T-helper 2 cell treated with Interferon-gamma antibody and Interleukin-4, amounts not matched to agents 100 ng/mL and 5 ng/mL, for 36 hours (primary cell): ENCODE measurements at places on chromosomes 2 and 18. TPM values are rescaled to one million over a fixed set of nuclear protein-coding genes. Genes with fewer than 3 reads are reported as not detected.

C2orf66 gene
- total RNA-seq = 0.20 and 0.41 TPM in 2 replicates

GAREM2 gene
- total RNA-seq = 4.1 and 5.3 TPM in 2 replicates

IL1R1 gene
- total RNA-seq = 0.05 and 0.11 TPM in 2 replicates

MOB1A gene
- 198 TPM in 2 replicates for total RNA-seq

COL4A4 gene
- total RNA-seq = 0.07 and 0.11 TPM in 2 replicates

STPG4 gene
- total RNA-seq = 0.30 and 0.50 TPM in 2 replicates

PPM1G gene
- 120 TPM in 2 replicates for total RNA-seq

GDF7 gene
- total RNA-seq = 0.02 TPM in 1 of 2 replicates, not detected in the other
